ENCODE measurements at places on chromosomes 1 and 21.

GRCh38 chr1:240709676-240710075, 97.7 kb upstream of the GREM2 start:
- no peak for DNase-seq

- no peak for DNase-seq
These were observed 11.6 kb downstream of the GNG4 start for GRCh38 chr1:235637756-235638534.

GRCh38 chr1:163298365-163298764, 23.4 kb upstream of the NUF2 start:
- DNase-seq = no peak

DNA sequence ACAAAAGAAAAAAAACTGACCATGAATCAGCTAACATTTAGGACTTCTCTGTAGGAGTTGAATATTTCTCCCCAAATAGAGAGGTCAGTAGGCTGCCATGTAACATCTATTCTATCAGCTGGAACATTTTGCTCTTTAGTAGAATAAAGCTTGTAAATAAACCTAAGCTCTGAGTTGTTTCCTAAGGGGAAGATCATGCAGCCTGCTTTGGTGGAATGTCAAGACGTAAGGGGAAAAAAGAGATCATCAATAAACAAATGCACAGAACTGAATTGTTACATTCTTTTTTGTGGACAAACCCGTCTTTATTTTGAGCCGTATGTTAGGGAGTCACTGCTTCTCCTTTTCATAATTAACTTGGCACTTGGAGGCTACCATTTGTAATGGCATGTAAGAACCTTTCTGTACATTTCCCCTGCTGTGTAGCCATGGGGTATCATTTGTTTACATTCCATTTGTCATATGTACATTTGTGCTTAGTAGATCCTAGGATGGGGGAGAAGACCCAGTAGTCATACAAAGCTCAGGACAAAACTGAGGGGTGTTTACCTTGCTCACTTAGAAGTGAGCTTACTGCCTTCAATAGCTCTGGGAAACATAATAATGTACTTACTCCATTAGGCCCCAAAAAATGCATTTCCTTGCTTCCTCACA, 10.8 kb upstream of the PALMD start:
- DNase-seq = no peak

DNA sequence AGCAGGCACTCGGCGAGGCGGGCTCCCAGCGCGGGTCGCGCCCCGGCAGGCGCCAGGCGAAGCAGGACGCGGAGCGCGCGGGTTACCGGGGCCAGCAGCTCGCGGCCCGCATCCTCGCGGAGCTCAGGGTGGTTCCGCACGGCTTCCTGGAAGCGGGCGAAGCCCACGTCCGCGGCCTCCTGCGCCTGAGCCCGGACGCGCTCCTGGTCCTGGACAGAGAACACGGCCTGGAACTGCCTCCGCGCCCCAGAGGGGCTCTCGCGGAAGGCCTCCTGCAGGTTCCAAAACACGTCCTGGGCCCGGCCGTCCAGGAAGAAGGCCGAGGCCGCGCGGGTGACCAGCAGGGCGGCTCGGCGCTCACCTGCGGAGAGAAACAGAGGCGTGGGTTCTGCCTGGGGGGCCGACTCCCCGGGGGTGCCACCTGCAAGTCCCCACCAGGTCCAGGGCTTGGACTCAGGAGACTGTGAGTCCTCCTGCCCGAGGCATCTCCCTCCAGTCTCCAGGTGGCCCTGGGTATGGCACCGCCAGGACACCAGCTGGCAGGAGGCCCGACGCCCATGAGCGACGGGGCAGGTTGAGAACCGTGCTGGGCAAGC, 11.4 kb downstream of the TTC34 start:
- no peak for DNase-seq

GRCh38 chr1:86100401-86100800, 56.2 kb downstream of the COL24A1 start:
- no peak for DNase-seq

DNA sequence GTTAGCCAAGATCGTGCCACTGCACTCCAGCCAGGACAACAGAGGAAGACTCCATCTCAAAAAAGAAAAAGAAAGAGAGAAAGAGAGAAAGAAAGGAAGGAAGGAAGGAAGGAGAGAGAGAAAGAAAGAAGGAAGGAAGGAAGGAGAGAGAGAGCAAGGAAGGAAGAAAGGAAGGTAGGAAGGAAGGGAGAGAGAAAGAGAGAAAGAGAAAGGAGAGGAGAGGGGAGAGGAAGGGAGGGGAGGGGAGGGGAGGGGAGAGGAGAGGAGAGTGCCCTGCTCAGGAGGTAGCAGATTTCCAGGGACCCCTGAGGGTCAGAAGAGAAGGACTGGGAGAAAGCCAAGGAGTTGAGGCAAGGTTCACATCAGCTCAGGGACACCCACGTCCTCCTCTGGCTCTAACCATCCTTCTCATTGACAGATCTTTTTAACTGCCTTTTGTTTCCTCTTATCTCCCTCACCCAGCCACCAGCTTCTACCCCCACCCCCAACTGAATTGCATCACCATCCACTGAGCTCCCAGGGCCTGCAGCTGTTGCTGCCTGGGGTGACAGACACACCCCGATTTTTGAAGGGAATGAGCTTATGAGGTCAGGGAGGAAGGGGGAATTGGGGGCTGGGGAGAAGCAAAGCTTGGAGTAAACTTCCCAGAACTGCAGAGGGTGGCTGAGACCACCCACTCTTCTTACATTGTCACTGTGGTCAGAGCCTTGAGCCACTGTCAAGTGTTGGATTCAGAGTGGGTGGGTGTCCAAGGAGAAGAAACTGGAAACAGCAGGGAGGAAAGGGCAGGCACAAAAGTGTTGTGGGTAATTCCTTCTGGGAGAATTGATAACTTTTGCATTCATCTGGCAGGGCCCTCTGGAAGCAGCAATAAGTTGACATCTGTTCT, 91.6 kb downstream of the GLUL start:
- DNase-seq = no peak

- no peak for DNase-seq
These were observed 192.8 kb upstream of the LYPLAL1 start for GRCh38 chr1:218980881-218981280.

GRCh38 chr1:77977989-77978292, 931 bp downstream of the FUBP1 start:
- DNase-seq = no peak

- DNase-seq = peak; percentile 58
These were observed 757 bp upstream of the NRIP1 start for GRCh38 chr21:15065392-15066122.

- DNase-seq = no peak
These were observed 513 bp downstream of the GTF2B start for GRCh38 chr1:88890791-88891317.

DNA sequence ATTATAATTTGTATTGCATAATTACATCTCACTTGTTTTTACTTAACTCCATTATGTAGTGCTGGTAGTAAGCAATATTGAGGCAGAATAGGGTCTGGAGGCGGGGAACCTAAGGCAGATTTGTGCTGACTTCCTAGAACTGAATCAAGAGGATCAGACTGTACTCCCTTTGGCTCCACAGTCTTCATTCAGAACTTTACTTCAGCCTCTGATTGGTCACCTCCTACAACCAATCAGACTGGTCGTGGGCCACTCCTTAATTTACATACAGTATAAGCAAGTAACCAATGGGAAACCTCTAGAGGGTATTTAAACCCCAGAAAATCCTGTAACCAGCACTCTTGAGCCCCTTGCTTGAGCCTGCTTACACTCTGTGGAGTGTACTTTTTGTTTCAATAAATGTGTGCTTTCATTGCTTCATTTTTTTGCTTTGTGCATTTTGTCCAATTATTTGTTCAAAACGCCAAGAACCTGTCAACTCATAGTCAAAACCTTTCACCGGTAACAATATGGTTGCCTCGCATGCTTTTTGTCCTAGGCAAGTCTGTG, 31.6 kb downstream of the ZBTB8OS start:
- no peak for DNase-seq

DNA sequence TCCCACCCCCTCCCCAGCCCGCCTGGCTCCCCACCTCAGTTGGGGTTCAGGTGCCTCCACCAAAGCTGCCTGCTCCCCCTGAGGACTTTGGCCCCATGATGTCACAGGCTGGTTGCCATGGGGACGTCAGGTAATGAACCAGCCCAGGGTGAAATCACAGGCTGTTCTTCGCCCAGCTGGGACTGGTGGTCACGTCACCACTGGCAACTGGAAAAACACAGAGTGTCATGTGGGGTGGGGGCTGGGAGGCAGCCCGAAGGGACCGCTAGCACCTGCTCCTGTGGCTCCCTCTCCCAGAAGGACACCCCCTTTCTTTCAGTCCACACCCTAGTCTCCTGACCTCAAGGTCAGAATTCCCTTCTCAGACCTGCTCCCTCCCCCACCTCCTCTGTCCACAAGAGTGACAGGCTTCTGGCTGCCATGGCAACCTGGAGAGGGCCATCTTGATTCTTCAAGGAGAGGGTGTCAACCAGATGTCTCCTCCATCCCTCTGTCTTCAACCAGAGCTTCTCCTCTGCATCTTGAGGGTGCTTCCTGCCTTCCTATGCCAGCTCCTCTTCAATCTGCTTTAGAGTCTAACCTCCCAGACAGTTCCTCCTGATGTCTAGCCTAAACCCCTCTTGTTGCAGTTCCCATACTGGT, 6.2 kb downstream of the FAM131C start:
- DNase-seq = no peak

DNA sequence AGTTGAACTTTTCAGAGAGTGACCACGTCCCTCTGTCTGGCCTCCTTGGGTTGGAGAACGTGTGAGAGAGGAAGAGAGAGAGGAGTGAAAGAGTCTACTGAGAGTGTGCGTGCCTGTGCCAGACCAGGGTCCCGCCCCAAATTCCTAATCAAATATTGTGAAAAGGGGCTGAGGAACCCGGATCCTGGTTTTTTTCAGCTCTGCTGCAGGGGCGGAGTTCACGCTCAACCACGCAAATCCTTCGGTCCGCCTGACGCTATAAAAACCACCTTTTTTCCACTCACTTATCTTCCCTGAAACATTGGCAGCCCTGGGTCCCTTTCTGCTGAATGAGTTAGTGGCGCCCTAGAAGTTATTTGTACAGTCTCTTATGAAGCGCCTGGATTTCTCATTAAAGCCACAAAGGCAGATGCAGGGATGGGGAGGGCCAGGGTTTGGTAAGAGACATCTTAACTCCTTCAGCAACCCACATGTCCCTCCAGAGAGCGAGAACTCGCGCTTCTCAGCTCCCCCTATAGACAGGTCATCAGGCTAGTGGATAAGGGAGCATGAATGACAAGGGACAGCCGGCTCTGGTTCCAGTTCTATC, at the start of gene FMOD:
Gene FMOD, minus strand, starts transcription at position 86 of the 589 bp plus-strand sequence. CDS start 2,852 bp downstream, outside the sequence.
- no peak for DNase-seq

DNA sequence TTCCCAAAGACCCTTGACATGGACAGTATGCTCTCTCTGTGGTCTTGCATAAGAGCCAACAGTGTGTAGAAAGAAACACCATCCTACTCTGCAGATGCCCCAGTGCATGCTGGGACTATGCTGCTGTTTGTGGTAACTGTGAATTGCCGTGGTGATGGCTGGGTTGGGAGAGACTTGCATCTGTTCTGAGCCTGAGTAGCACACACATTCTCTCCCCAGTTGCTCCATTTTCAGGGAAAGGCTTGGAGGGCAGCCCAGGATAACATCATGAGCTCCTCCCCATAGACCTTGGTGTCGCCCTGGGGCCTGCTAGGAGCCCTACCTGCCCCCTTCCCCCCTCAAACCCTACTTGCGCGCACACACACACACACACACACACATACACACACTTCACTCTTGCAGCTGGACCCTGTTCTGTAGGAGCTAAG, 120.9 kb upstream of the IPO9 start:
- DNase-seq = no peak

- DNase-seq = no peak
These were observed 50.7 kb downstream of the IRF2BP2 start for GRCh38 chr1:234559152-234559901.

DNA sequence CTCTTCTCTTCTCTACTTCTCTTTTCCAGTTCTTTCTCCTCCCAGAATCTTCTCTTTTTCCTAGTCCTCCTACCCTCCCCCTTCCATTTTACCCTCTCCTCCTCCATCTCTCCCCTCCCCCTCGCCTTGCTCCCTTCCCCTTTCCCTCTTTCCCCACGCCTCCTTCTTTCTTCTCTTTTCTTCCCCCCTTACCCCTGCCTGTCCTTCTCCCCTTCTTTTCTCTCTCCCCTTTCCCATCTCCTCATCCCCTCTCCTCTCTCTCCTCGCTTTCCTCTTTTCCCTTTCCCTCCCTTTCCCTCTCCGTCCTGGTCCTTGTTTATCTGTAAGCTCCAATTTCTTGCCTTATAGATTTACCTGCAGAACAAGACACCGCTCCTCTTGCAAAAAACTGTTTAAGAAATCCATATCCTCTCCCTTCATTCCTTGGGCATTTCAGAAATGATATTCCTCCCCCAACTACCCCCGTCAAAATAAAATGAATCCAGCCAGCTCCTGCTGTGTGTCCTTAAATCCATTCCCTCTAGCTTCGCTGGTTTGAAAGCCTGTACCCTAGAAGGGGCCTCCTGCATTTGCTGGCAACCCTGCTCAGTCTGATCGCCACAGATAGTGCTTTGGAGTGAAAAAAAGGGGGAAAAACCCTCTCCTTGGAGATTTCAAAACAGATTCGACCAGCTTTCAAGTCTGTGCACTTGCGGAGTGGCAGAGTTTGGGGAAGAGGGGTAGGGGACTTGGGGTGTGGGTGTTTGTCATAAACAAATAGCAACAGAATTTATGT, 89.4 kb downstream of the PAPPA2 start:
- DNase-seq = no peak

DNA sequence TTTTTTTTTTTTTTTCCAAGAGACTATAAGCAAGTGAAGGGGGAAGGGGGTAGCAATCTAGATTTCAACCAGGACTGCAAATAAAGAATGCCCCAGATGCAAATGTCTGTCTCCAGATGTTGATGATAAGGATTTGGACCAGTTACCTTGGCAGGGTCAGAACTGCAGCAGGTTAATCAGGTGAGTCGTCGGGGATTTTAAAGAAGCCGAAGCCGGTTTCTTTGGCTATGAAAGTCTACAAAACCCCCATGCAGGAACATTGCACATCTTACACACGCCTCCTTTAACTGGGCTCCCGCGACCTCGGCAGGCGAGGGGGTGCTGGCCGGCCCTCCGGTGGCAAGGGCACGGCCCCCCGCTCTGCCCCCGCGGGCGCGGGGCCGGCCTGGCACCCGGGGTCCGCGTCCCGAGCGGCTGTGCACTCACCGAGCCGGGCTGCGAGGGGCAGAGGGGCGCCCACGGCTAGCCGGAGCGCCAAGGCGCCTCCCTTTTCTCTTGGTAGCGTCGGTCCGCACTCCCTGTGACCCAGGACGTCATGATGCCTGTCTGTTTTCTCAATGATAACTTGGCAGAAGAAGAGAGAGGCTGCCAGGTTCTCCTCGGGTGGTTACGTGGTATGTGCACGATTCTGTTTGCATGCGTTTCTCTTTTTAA, 366.3 kb upstream of the ESRRG start:
- no peak for DNase-seq

- DNase-seq = no peak
These were observed 4.8 kb upstream of the HES5 start for GRCh38 chr1:2534687-2535441.

GRCh38 chr1:147046189-147046862, 108.2 kb downstream of the NBPF12 start:
- DNase-seq = no peak

DNA sequence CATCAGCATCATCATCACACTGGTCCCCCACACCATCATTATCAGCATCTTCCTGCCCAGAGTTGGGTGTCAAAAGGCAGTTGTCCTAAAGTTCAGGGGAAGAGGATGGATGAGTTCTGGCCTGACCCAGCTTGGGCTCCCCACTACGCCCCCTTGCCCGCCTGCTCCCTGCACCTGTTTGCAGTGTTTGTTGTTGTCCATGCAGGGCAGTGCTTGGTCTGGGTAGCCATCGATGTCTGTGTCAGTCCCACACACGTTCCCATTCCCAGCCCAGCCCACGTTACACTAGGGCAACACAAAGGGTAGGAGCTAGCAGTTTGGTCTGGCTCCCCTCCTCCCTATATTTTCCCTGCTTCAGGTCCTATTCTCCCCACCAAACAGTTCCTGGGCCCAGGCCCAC, 6.8 kb downstream of the THBS3 start:
- DNase-seq = no peak

- DNase-seq = no peak
These were observed 89.2 kb downstream of the ADARB1 start for GRCh38 chr21:45163413-45164123.

Measured in activated T-helper 9 cell treated with anti-CD3 and anti-CD28 coated beads, Interleukin-2, amount 50 U/mL, for 16 hours (primary cell).